Effector memory CD4-positive, alpha-beta T cell (primary cell): ENCODE measurements at places on chromosomes 5 and 9.

DNA sequence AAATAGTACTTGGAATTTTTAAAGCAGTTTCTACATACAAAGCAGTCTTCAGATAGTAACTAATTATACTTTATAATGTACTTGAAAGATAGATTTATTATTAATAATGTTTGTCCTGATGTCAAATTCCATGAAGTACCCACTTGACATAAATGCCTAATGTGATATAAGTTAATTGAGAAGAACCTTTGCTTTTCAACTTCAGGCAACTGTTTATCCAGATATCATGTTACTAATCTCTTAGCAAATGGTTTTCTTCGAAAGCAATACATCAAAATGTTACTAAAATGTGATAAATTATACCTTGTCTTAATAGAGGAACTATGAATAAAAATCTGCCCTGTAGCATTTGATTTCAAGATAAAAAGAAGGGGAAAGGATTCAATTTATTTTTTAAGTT lies 146.8 kb upstream of the FBXL17 start:
- no peak for DNase-seq

GRCh38 chr9:20981486-20981885 lies 50.0 kb downstream of the HACD4 start:
- no peak for DNase-seq

GRCh38 chr9:134154262-134154701 lies 10.1 kb downstream of the RNU6ATAC start:
- no peak for DNase-seq

DNA sequence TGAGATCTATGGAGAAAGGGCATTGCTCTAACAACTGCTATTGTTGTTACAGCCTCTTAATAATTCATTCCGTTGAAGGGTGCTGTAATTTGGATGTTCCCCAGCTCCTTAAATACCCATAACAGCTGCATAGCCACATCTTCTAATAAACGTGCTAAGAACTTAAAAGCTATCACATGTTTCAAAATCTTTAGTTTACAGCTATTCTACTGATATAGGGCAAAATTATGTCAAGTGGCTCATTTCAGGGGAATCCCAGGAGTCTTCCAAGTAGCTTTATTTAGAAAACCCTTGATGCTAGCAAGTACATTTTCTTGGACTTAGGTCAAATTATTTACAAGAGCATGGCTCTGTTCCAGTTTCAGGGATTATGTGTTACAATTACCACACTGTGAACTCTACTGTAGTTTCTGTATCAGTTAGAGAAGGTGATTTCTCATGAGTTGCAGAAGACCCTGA lies 990.4 kb upstream of the ACO1 start:
- DNase-seq = no peak

DNA sequence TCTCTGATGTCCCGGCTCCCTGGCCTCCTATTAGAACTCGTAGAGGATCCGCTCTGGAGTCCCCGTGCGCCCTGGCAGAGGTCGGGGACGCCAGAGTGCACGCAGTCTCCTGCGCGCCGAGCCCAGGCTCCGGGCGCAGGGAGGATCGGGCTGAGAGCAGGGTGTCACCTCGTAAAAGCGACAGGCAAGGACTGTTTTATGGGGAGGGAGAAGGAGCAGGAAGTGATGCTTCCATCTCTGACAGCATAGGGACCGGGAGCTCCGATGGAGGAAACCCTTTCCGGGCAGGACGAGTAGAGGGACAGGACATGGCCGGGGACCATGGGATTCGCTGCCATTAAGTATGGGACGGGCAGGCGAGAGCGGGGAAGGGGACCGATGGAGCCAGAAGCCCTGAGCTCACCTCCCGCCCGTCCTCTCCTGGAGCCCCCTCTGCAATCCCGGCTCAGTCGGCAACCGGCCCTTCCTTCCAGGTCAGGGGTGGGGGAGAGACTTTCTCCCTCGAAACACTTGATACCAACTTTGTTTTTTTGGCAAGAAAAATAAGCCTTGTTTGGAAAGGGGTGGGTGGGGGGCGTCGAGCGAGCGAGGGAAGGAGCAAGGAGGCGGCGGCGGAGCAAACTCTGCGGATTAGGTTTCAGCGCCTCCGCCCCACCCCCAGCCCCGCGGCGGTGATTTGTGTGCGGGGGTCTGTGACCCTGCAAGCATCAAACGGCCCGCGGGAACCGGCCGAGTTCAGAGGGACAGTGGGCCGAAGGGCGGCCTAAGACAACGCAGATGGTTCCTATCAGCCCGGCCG lies 12.6 kb downstream of the LMX1B start:
- no peak for DNase-seq

- DNase-seq = no peak
Observed at GRCh38 chr5:138981586-138981985, 106.5 kb upstream of the LRRTM2 start.

- DNase-seq = no peak
Observed at GRCh38 chr5:98588215-98588614, 185.2 kb upstream of the RGMB start.
